ENCODE measurements at places on chromosomes 16 and 17.
A peak's percentile ranks its signal among the peaks of the same experiment; 100 is the strongest.

GRCh38 chr17:34146440-34147043 is 108.5 kb upstream of the CCL2 start:
- DNase-seq, result peak; percentile 80

DNA sequence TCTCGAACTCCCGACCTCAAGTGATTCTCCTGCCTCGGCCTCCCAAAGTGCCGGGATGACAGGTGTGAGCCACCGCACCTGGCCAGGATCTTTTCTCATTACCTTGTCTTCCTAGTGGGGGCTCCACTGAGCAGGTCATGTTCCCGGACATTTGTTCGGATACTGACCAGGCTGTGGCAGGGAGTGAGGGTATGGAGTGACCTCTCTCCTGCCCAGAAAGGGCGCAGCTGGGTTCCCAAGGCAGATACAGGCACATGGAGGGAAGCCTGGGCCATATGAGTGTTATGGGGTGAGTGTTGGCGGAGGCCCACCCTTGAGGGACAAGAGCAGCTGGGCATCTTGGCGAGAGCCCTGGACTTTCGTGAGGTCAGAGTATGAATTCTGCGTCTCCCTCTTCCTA is 5.5 kb downstream of the SERPINF1 start:
- no peak for DNase-seq

DNA sequence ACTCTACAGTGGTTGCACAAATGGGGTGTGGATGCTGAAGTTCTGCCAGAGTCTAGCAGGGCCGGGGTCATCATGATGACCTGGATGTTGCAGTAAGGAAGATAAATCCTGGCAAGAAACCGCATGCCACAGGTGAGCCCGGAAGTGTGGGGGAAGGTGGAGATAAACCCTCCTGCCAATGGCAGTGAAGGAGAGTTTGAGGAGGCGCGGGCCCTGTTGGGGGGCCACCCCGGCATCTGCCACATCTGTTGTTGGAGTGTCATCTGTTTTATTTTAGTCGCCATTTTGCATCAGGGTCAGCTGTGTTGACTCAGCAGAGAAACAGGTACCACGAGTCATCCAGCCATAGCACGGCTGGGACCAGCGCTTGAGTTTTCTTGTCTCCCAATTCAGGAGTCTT is 173.8 kb upstream of the CHMP6 start:
- DNase-seq, result no peak

DNA sequence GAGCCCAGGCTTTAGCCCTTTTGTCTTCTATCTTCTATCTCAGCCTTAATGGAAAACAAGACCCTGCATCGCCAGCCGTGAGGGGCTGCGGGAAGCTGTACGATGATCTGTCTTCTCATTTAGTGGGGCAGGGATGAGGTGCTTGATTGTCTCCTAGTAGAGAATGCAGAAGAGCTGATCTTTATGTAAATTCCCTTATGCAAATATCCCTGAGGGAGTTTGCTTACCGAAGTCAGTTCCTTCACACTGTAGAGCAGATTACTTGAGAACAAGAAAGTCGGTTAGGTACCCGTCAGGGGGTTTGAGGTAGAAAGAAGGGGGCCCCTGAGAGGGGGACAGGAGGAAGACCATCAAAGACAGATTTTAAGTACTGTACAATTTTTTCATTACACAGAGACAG is 66.2 kb downstream of the IRF8 start:
- DNase-seq, result no peak

- no peak for DNase-seq
Observed at GRCh38 chr17:15263206-15263579, 1.9 kb downstream of the PMP22 start.

GRCh38 chr16:3597226-3597625 is 14.2 kb downstream of the SLX4 start:
- DNase-seq, result no peak

DNA sequence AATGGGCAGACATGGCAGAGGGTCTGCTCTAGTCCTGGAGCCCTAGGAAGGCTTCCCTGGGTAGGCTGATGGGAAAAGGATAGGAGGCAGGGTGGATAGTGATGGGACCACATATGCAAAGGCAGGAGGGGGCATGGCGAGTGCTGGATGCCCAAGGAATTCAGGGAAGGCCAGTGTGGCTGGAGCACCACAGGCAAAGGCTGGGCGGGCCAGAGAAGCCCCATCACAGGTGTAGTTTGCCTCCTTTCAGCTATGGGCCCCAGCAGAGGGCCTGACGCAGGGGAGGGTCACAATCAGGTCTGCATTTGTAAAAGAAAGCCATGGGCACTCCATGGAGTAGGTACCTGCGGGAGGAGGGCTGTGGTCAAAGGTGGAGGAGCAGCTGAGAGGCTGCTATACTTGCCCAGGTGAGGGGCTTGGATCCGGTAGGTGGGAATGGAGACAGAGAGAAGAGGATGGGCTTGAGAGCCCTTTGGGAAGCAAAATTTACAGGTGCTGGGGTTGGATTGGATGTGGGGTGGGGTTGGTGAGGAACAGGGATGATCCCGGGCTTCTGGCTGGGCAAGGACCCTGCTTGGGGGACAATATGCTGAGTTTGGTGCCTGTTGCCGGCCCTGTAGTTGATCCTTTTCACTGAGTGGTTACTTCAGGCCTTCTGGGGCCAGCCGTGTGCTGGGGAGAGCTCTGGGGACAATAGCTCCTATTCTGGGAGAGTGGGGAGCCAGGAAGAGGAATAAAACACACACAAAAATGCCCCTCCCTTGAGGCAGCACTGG is 6.5 kb upstream of the COL1A1 start:
- DNase-seq, result no peak

DNA sequence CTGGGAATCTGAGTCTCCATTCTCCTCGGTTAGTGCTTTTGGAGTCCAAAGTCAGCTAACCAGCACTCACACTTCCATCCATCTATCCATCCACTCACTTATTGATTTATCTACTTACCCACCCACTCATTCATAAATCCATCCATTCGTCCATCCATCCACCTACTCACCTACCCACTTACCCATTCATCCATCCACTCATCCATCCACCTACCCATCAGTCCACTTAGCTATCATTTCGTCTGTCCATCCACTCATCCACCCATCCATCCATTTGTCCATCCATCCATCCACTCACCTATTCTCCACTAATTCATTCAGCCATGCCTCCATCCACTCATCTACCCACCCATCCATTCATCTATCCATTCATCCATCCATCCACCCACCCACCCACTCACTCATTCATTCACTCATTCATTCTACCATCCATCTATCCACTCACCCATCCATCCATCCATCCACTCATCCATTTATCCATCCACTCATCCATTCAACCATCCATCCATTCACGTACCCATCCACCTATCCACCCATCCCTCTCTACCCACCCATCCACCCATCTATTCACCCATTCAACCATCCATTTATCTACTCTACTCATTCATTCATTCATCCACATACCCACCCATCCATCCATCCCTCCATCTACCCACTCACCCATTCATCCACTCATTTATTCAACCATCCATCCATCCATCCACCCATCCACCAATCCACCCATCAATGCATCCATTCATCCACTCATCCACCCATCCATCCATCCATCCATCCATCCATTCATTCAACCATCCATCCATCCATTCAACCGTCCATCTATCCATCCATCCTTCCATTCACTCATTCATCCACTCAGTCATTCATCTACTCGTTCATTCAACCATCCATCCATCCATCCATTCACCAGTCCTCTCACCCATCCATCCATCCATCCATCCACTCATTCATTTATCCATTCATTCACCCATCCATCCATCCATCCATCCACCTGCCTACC is 26.1 kb downstream of the NLRC3 start:
- DNase-seq, result no peak

Measured in NCI-H187 (cell line).